Esophagus (tissue), 2 donors: ENCODE measurements at places on chromosomes 2 and 18. TPM values are rescaled to one million over a fixed set of nuclear protein-coding genes. Genes with fewer than 3 reads are reported as not detected.

The MSTN gene
- 0.09 TPM for polyA plus RNA-seq

The TUBA4A gene
- 89.0 TPM for polyA plus RNA-seq

The MGAT4A gene
- 2.8 TPM for polyA plus RNA-seq

The LIMS4 gene
- polyA plus RNA-seq, result 0.93 TPM

The MAB21L4 gene
- polyA plus RNA-seq, result 254 TPM

The SLC35G4 gene
- not detected for polyA plus RNA-seq
